GM10248 (cell line): ENCODE measurements at places on chromosomes 2 and 18.

- no peak for DNase-seq
These were observed 59.6 kb downstream of the KCTD18 start for GRCh38 chr2:200450288-200450687.

DNA sequence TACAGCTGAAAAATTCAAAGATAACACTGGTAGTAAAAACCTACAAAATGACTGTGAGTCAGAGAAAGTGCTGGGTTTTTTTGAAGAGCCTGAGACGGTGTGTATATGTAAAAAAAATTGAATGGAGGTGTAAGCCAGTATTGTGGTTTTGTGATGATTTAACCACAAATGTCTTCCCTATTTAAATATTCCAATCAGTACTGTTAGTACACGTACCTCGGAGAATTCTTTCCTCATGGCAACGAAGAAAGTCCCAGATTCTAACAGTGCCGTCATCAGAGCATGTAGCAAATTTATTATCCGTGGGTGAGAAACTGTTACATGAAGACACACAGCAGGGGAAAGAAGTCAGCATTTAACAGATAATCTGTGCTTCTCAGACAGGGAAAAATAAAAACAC lies 48.1 kb downstream of the WDR33 start:
- no peak for DNase-seq

- DNase-seq = peak; percentile 87
These were observed 105.9 kb downstream of the LBH start for GRCh38 chr2:30336978-30337841.

- DNase-seq = no peak
These were observed 163.9 kb downstream of the COL4A4 start for GRCh38 chr2:227000123-227000522.

DNA sequence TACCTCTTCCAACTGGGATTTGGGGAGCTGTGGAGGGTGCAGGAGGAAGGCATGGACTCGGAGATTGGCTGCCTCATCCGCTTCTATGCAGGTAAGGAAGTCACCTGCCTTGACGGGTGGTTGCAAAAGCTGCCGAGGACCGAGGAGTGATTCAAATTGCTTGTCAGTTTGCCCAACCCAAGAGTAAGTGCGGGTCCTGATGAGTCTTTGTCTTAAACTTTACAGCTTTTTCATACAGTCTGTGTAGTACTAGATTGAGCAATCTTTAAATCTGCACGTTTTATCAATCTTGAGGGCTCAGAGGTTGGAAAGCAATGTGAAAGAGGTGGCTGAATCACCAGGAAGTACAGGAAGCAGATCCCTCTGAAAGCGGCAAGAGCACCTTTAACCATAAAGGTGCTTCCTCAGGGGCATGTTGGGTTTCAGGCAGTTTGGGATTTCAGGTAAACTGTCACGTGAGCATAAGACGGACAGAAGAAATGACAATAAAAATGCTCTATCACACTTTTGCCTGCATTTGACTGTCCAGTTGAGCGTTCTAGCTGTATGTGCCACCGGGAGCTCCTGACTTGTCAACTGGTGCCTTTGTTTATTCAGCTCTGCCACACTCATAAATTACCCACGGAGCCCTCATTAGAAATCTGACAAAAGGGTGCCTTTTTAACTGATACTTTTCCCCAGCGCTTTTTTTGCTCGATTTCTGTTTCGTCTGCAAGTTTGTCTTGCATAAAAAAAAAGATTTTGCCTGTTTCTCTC lies 2.0 kb downstream of the PHLPP1 start:
- no peak for DNase-seq

DNA sequence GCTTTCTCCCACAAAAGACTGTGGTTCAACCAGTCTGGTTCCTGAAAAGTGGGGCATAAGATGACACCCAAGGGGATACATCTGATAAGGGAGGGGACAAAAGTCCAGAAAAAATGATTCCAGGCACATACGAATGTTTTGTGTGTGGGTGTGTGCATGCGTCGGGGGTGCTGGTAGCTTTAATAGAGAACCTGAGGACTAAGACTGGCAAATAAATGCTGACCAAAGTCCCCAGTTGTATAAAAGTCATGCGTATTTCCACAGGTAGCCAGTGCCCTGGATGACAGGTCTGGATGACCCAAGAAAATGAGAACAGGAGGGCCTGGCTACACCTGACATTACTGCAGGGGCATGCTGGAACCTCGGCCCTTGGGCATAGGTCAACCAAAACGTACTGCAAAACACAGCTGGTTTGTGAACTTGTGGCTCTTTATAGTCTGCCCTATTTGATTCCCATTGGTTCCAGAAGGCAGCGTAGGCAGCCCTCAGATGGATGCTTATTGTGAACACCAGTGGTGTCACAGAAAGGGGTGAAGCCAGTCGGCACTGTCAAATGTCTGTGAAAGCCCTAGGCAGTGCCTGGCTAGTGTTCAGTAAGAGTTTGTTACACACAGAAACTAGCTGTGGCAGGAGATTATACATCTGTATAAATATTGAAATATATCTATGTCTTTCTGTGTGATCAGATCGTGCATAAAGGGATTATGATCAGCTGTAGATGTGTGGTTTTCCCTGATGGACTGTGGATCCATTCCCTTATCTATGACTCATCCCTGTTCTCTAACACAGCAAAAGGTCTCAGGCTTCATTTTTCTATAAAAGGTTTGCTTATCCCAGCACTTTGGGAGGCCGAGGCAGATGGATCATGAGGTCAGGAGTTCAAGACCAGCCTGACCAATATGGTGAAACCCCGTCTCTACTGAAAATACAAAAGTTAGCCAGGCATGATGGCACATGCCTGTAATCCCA lies 58.3 kb downstream of the INSIG2 start:
- DNase-seq = no peak

DNA sequence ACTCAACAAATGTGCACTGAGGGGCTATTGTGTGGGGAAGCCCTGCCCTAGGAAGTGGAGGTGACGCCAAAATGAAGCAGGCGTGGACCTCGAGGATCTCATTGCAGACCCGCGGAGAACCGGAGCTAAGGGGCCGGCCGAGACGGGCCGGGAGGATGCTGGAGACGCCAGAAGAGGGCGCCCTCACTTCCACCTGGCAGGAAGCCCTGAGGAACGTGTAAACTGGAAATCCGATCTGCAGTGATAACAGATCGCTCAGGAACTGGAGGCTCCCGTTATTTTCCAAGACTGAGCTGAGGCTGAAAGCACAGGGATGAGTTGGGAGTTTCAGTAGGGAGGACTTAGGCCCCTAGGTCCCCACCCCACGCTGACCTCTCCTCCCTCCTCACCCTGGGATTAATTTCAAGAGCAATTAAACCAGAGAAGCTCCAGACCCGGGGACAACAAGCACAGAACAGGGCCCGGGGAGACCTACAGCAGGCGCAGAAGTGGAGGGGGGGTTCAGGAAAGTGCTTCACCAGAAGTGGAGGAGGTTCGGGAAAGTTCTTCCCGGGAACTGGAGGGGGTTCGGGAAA lies 7.7 kb upstream of the COL6A3 start:
- DNase-seq = peak; percentile 68

DNA sequence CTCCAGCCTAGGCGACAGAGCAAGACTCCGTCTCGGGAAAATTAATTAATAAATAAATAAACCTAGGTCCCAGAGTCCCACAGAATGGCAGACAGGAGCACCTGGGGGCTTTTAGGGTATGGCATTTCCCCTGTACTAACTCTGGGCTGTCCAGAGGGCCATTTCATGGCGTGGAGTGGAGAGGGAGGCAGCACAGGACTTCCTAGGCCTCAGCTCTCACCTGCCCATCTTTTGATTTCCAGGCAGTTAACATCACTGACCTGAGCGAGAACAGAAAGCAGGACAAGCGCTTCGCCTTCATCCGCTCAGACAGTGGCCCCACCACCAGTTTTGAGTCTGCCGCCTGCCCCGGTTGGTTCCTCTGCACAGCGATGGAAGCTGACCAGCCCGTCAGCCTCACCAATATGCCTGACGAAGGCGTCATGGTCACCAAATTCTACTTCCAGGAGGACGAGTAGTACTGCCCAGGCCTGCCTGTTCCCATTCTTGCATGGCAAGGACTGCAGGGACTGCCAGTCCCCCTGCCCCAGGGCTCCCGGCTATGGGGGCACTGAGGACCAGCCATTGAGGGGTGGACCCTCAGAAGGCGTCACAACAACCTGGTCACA lies 5.1 kb downstream of the IL1RN start:
- no peak for DNase-seq

DNA sequence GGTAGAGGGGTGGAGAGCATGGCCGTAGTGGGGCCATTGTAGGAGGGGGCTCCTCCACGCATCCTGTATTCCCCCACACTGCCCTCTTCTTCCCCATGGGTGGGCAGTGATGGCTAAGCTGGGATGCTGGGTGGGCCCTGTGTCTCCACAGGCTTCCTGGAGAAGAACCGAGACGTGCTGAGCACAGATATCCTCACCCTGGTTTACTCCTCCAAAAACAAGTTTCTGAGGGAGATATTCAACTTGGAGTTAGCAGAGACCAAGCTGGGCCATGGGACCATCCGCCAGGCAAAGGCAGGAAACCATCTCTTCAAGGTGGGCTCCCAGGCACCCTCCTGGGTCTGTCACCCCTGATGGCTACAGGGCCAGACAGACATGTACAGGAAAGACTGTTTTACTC lies 52.8 kb downstream of the MYO7B start:
- no peak for DNase-seq

- no peak for DNase-seq
These were observed 16.3 kb upstream of the PKDCC start for GRCh38 chr2:42031281-42032223.

DNA sequence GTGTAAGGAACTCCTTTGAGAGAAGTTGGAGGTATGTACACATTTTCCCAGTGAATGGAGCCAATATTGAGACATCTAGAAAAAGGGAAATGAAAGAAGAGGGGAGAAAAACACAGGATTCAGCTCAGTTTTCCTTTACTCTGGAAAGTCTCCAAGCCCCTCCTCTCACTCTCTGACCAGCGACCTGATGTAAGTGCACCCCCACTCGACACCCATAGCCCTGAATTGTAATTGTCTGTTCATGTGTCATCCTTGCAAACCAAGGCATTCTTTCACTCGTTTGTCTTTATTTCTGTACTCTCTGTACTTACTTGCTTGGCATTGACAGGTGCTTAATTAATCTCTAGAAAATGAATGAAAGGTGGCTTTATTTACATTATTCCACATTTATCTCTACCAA lies 55.7 kb upstream of the CTAGE1 start:
- no peak for DNase-seq

- no peak for DNase-seq
These were observed 287.4 kb upstream of the TCF4 start for GRCh38 chr18:55875371-55875901.

DNA sequence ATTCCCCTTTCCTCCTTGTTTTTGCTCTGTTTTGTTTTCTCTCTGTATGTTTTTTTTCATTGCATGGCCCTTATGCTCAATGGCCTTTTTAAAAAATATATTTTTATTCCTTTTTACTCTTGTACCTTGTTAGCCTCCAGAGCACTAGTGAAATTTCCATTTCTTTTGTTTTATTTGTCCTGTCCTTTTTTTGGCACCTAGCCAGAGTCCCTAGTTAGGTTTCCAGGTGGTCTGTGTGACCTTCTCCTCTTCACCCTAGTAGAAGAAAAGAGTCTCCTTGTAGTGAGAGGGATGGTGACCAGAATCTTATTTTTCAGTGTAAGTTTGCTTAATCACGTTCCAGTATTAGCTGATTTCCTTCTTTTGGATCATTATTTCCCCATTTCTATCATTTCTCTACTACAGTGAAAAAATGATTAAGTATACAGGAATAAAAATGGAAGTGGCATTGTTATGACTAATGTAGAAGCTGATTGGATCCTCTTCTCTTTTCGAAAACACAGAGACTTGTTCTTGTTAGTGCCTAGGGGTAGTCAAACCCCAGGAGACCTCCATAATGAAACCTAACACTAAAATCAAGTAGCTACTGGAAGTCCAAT lies 65.9 kb downstream of the NBEAL1 start:
- no peak for DNase-seq

GRCh38 chr2:151713291-151713903 lies 20.9 kb downstream of the NEB start:
- no peak for DNase-seq

DNA sequence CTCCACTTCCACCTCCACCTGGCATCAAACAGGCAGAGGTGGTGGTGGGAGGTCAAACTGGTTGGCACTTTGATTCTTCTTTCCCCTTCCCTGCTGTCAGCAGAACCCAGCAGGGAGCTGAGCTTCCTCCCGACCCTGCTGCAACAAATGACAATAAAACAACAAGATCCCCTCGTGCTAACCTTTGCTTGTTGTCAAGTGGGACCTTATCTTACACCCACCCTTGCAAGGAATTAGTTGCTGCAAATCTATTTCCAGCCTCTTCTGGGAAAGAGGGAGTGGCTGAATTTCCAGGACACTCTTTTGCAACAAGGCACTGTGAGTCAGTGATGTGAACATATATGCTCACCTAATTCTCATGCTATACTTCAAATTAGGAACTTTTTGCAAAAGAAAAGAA lies 655.1 kb downstream of the DSC3 start:
- DNase-seq = no peak

DNA sequence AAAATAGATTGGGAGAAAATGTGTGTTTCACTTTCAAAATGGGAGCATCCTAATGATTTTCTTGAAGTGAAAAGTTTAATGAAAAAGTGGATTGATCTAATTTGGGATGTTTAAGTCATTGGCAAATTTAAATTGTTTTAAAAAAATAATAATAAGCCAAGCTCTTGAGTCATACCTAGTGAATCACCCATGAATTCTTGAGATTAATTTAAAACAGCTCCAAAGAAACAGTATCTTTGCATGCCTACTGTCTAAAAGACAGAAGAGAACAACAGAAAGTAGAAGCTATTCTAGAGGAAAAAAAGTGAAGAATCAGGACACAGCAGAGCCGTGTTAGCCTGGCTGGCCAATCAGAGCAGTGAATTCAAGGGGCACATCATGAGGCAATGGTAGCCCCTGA lies 7.7 kb downstream of the ACVR1C start:
- no peak for DNase-seq

GRCh38 chr2:125455110-125455509 lies 1200.8 kb upstream of the GYPC start:
- no peak for DNase-seq

DNA sequence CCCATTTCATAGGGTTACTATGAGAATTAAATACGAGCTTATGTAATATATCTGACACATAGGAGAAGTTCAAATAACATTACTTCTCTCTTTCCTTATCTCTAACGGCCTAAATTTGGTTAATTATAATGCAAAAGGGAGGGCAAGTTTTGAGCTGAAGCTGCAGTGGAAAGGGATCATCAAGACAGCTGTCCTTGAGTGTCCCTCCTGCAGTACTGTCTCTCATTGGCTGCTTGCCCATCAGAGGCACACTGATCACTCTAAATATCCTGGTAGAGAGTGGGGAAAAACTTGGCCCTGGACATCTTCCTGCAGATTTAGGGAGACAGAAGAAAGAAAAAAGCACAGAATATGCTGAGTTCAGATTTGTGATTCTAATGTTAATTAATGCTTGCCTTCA lies 186.0 kb downstream of the CAMKMT start:
- no peak for DNase-seq

GRCh38 chr2:182144041-182144775 lies 158.6 kb downstream of the PPP1R1C start:
- DNase-seq = no peak

- no peak for DNase-seq
These were observed 23.8 kb downstream of the GRHL1 start for GRCh38 chr2:9975328-9975727.

- no peak for DNase-seq
These were observed 94.3 kb upstream of the KCTD1 start for GRCh38 chr18:26642440-26643348.

- no peak for DNase-seq
These were observed 276 bp downstream of the NFE2L2 start for GRCh38 chr2:177264209-177264692.

GRCh38 chr2:205889114-205889513 lies 196.9 kb downstream of the INO80D start:
- DNase-seq = no peak

GRCh38 chr2:234193977-234194563 lies 143.6 kb downstream of the SPP2 start:
- DNase-seq = no peak

- DNase-seq = no peak
These were observed 1079.8 kb upstream of the ZEB2 start for GRCh38 chr2:145599756-145600155.
